ENCODE measurements at places on chromosomes 3 and 15.

DNA sequence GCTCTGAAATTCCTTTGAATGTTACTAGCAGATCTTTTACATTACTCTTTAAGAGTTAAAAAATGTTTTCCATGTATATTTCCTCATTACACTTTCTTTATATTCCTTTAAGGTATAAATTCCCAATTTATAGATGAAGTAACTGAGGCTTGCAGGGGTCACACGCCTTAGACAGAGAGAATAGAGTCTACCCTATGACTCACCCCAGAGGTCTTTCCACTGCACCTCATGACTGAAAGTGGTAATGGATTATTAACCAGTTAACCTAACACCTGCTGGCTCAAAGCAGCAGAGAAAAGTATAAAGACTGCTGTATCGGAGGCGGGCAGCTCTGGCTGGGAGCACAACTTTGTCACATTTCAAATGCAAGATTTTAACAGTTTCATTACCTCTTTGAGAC lies 37.7 kb downstream of the LDHAL6B start:
- DNase-seq: no peak

DNA sequence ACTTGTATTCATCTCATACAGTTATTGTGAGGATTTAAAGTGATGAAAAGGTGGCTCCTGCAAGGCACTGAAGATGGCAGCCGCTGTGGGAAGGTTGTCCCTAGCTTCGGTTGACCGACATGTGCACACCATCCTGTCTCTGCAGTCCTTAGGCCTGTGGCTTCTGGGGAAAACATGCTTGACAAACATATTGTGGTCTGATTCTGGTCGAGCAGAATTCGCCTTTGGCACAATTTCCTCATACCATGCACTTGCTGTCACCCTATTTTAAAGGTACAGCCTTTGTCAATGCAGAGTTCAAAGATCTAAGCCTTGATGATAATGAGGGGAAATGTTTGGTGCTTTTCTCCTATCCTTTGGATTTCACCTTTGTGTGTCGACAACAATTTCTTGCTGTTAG lies 50.9 kb downstream of the PRICKLE2 start:
- DNase-seq: no peak

DNA sequence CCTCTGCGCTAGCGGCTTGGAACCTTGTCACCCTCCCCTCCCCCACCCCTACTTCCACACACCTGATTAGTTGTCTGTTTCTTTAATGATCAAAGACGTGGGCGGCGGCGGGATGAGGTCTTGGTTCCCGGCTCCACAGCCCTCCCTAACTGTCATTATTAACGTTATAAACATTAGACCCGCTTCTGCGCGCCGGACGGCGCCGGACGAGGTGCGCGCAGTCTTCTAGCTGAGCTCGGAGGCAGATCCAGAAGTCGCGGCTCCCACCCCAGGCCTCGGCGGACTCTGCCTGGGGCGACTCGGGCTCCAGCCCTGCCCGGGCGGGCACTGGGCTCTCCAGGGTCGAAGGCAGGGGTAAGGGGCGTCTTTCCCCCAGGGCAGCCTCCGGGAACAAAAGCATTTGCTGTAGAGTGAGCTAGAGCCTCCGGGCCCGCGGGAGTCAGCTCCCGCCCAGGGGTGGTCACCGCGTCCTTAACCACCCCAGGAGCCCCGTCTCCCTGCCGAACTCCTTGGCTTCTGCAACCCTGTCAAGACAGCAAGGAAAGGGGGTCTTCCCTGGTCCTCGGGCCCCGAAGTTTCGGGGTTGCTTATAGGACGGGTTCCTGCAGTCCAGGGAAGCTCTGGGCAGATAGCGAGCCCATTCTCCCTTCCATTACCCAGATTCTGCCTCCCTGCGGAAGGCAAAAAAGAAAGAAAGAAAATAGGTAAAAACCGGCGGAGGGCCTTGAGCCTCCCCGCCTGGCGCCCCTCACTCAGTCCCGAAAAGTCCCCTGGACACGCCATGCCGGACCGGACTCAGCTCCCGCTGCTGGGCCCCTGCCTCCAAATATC lies 2.2 kb upstream of the ISLR2 start:
- no peak for DNase-seq

GRCh38 chr3:48410205-48411040 lies 19.5 kb downstream of the PLXNB1 start:
- no peak for DNase-seq

- DNase-seq: no peak
These were observed 77.5 kb upstream of the LMOD3 start for GRCh38 chr3:69199942-69200341.

DNA sequence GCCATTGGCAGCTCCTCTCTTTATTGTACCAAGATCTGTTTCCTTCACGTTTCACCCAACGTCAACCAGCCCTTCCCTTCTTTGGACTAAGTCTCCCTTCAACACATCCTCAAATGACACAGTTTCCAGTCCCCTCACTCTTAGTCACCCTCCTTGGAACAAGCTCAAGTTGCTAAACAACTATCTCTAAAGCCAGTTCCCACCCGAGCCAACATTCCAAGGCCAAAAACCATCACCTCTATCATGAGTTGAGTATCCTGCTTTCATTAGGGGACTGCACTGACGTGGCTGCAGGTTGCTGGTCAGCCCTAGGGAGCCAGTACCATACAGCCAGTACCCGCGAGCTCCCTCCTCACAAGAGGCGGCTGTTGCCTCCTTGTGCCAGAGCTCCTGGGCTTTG lies 73.8 kb downstream of the LIPC start:
- no peak for DNase-seq

GRCh38 chr15:82855286-82856100 lies 46.1 kb downstream of the WHAMM start:
- DNase-seq: no peak

DNA sequence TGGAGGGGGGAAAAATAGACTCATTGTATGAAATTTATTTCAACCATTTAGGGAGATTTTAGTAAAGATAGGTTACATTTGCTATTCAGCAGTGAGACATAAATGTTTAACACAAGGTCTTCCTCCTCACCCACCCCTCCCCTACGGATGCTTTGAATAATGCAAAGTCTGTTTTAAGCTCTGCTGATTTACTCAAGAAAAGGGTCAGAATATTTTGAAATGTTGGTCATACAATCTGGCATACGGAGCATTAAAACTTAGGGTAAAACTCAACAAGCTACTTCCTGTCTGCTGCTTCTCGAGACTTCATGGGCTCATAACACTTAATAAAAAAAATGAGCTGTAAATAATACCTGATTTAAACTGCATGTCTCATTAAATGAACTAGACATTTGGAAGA lies 156.3 kb downstream of the WNT5A start:
- DNase-seq: no peak

- DNase-seq: no peak
These were observed 39.1 kb downstream of the SLC9A9 start for GRCh38 chr3:143809121-143809621.

- DNase-seq: no peak
These were observed 51.9 kb downstream of the BBX start for GRCh38 chr3:107574650-107575049.
